GM12865 (cell line): ENCODE measurements at places on chromosomes 7 and 10.

DNA sequence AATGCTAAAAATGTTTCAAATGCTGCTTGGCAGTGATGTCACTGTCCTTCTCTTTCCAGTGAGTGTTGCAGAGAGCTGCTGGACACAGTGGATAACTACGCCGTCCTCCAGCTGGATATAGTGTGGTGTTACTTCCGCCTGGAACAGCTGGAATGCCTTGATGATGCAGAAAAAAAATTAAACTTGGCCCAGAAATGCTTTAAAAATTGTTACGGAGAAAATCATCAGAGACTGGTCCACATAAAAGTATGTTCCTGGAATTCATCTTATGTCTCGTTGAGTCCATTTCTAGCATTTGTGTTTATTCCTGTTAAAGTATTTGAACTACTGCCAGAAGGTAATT is 25.2 kb downstream of the NUB1 start:
- DNase-seq = no peak

DNA sequence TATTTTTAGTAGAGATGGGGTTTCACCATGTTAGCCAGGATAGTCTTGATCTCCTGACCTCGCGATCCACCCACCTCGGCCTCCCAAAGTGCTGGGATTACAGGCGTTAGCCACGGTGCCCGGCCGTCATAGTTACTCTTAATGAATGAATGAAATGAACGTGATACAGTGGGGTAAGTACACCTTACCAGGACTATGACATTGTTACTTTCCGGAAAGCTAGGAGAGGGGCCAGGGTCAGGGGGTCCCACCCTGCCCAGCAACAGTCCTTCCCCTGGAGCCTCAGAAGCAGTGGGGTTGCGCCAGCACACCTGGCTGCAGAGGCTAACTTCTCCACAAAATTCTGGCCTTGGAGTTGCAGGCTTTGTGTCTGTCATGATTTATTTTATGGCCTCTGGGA is 21.4 kb downstream of the VSTM4 start:
- DNase-seq = no peak

GRCh38 chr10:100101192-100102076 is 19.8 kb upstream of the CPN1 start:
- no peak for DNase-seq

DNA sequence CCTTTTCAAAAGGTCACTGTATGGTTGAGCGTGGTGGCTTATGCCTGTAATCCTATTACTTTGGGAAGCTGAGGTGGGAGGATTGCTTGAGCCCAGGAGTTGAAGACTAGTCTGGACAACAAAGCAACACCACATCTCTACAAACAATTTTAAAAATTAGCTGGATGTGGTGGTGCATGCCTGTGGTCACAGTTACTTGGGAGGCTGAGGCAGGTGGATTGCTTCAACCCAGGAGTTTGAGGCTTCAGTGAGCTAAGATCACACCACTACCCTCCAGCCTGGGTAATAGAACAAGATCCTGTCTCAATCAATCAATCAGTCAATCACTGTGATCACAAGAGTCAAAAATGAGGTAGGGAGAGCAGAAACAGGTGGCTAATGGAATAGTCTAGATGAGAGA is 97.0 kb downstream of the SUGCT start:
- no peak for DNase-seq

- DNase-seq = no peak
Measured at GRCh38 chr10:76172020-76172419, 740.6 kb downstream of the LRMDA start.

GRCh38 chr7:33041631-33042428 is 20.7 kb downstream of the NT5C3A start:
- DNase-seq = no peak

DNA sequence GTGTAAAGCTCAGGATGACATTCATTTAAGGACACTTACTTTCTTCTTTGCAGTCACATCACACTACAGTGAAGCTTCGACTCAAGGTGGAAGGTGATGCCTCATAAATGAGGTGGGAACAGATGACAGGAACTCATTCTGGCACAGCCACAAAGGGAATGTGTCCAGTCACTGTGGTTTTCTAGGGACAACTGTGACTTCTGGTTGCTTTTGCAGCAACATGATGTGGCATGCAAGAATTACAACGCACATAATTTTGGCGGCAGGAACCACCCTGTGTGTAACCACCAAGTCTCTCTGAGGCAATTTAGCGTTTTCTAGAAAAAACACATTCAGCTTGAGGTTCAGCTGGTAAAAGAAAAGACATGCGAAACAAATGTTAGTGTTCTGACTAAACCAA is 32.0 kb upstream of the FERD3L start:
- DNase-seq = no peak

- DNase-seq = no peak
Measured at GRCh38 chr7:17440831-17441230, 142.4 kb downstream of the AHR start.

DNA sequence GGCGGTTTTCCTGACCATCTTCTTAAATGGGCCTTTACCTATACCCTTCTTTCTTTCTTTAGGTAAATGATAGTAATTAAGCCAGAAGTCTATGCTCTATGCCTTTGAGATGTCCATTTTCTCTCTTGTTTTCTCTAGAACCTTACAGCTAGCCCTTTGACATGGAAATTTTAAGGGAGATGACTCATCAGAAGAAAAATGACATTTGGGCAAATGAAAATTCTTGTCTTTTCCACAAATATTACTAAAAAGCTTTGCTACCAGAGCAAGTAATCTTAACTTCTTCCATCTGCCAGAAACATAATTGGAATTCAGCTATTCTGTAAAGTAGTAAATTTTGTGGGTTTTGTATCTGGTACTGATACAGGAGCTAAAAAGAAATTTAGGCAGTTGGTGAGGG is 59.5 kb downstream of the CCDC3 start:
- DNase-seq = no peak

GRCh38 chr10:131815266-131816156 is 85.3 kb upstream of the PPP2R2D start:
- DNase-seq = no peak

DNA sequence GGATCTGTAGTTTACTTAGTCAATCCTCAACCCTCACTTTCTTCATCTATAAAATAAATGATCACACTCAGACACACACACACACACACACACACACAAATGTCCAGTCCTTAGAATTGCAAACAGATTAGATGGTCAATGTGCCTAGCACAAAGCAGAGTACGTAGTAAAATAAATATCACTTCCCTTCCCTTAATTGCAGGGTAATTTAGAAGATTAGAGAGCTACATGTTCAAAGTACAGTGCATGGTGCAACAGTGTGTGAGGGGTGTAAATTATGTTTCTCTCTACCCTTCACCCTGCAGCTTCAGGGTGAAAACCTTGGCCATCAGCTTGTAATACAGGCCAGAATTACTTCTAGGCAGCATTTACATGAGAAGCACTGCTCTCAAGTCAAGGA is 187.0 kb upstream of the GHITM start:
- no peak for DNase-seq

- DNase-seq = peak; percentile 18
Measured at GRCh38 chr7:148306759-148307158, 283.8 kb upstream of the C7orf33 start.

DNA sequence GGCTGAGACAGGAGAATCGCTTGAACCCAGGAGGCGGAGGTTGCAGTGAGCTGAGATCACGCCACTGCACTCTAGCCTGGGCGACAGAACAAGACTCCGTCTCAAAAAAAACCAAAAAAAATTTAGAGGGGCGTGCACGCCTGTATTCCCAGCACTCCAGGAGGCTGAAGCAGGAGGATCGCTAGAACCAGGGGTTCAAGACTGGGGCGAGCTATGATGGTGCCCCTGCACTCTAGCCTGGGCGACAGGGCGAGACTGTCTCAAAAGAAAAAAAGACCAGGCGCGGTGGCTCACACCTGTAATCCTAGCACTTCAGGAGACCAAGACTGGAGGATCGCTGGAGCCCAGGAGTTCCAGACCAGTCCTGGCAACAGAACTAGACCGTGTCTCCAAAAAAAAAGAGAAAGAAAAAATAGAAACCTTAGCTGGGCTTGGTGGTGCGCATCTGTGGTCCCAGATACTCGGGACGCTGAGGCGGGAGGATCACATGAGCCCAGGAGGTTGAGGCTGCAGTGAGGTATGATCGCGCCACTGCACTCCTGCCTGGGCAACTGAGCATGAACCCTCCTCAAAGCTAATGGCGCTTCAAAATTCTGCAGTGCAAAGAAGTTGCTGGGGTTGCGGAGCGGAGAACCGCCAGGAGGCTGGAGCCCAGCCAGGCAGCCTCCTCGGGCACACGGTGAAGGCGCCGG is 382 bp upstream of the MBLAC1 start:
- no peak for DNase-seq
